ENCODE measurements at places on chromosomes 13 and 19.

DNA sequence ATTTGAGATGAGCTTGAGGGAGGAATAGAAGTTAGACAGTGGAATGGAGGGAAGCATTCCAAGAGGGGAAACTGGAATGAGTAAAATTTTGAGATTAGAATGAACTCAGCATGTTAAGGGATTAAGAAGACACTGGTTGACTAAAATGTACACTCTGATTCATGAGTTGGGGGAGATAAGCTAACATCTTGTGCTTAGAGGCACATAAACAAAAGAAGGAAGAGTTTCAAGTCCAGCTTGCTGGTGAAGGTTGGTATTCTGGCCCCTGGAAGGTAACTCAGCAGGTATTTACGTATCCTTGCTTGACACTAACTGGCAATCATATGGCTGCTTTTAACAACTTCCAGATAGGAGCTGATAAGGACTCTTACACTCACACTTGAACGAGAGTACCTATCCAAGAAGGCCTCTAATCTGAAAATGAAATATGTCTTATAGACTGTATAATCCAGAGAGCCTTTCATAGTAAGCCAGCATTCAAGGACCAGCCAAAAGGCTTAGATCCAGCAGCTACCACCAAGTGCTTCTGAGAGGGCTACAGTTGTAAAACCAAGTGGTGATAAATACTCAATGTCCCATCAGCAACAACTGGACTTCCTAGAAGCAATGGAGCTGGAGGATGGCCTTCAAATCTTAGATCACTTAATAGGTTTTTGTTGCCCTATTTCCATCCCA is 149.7 kb upstream of the SERP2 start:
- DNase-seq = no peak

- DNase-seq = no peak
Observed at GRCh38 chr19:44904426-44904994, 1.1 kb upstream of the APOE start.

GRCh38 chr13:113364901-113365582 is 1.1 kb upstream of the GRTP1 start:
- DNase-seq = no peak

GRCh38 chr19:58170860-58171259 is 12.0 kb upstream of the ZNF274 start:
- DNase-seq = peak; percentile 39

GRCh38 chr19:54418930-54419800 is 3.9 kb downstream of the TTYH1 start:
- DNase-seq = no peak

GRCh38 chr13:113819731-113820715 is 43.9 kb downstream of the GAS6 start:
- DNase-seq = no peak
